ENCODE measurements at places on chromosomes 3 and 15.

- peak; percentile 46 for ATAC-seq
Measured at GRCh38 chr3:113712129-113712528, 15.7 kb upstream of the USF3 start.

DNA sequence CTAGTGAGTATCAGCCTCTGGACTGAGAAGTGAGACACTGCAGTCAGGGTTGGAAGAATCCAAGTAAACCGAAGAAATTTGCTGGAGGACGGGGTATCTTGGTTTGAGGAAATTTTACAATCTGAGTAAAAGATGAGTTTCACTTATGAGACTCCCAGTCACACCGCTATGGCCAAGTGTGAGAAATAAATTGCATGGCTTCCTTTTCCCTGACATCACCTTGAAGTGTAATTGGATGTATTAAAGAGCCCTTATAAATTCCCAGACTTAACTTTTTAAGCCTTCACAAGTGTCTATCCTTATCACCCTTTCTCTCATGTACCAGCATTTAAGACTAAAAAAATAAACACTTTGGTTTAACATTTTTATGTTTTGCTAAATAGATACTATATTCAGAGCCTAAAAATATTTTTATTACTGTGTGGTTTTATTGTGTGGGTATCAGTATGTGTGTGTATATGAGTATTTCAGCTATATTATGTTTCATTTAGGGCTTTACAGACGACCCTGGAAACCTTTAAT, 23.8 kb downstream of the USP3 start:
- no peak for ATAC-seq

GRCh38 chr15:85624291-85624801, 170.4 kb downstream of the KLHL25 start:
- no peak for ATAC-seq

GRCh38 chr3:187318819-187319616, 27.5 kb upstream of the MASP1 start:
- no peak for ATAC-seq

GRCh38 chr3:148856384-148856783, 8.7 kb upstream of the CPA3 start:
- no peak for ATAC-seq

DNA sequence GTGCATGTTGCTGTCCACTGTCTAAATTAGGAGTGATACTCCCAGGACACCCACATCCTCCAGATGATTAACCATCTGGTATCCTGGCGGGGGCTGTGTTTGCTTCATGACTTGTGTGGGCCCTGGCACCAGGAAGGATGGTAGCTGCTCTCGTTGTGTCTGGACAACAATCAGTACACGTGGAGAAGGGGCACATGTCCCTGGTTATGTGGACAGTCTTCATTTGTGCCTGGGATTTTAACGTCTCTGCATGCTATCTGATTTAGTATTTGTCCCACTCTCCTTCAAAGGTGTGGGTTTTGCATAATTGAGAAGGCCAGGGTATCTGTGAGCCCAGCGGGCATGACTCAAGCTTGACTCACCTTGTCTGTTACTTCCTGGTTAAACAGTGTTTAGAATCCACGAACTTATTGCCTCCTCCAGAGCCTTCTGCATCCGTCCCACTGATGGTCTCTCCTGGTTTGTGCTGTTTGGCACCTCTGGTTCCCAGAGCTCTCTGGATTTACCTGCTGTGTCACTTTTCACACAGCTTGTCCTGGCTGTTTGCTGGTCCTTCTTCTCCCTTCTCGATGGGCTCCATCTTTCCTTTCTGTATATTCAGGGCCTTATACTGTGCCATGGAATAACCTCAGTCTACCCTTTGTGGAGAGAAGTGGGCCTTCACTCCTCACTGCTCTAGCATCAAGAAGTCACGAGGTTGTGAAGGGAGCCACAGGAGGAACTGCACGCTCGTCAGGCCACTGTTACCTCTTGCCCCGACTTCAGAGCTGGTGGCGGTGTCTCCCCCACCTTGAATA, 32.5 kb downstream of the ARNT2 start:
- peak; percentile 85 for ATAC-seq

DNA sequence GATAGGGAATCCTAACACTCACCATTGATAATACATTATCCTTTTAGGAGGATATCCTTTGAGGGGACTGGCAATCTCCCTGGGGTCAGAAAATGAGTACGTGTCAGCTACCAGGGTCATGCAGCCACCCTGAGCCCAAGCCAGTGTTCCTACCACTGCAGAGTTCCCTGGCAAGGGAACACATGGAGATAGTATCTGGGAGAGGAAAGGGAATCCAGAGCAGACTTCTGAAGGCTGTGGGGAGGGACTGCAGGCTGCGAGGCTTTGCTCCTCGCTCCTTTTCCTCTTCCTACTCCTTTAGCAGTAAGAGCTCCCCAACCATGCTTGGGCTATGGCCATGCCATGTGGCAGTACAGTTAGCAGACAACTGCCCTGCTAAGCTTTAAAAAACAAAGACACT, 62.9 kb upstream of the TJP1 start:
- ATAC-seq, result no peak

DNA sequence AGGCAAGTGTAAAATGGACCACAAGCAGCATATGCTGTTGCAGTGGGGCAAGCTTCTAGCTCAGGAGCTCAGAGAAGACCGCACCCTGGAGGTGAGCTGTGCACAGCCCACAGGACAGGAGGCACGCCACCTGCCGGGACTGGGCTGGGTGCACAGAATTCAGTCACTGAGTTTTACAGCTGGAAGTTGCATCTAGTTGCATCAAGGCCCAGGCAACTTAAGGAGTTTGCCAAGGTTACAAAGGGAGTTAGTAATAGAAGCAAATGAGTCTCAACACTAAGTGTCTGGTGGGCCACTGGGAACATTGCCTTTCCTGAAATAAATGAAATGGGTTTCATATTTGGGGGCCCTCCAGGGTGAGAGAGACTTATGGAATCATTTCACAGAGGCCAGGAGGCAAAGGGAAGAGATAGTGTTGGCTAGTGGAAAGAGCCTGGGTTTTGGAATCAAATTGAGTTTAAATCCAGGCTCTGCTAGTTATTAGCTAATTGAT, 36.0 kb upstream of the TIMP4 start:
- peak; percentile 34 for ATAC-seq

GRCh38 chr3:133891662-133892378, 3.9 kb downstream of the RAB6B start:
- no peak for ATAC-seq

DNA sequence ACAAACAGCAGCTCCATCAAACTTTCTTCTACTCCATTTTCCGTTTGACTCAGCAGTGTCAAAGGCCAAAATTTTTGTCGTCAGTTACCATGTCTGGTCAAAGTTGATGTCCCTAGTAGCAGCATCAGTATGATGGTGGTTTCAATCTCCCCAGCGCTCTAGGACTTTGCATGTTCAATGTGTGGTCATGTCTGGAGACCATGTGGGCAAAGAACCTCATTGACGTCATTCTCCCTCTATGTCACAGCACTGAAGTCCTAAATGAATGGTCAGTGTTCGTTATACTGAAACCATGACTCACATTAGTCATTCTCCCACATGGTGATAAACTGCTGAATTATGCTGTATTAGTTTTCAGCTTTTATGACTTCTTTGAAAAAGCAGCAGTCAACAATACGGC, 23.2 kb downstream of the SHC4 start:
- peak; percentile 93 for ATAC-seq

DNA sequence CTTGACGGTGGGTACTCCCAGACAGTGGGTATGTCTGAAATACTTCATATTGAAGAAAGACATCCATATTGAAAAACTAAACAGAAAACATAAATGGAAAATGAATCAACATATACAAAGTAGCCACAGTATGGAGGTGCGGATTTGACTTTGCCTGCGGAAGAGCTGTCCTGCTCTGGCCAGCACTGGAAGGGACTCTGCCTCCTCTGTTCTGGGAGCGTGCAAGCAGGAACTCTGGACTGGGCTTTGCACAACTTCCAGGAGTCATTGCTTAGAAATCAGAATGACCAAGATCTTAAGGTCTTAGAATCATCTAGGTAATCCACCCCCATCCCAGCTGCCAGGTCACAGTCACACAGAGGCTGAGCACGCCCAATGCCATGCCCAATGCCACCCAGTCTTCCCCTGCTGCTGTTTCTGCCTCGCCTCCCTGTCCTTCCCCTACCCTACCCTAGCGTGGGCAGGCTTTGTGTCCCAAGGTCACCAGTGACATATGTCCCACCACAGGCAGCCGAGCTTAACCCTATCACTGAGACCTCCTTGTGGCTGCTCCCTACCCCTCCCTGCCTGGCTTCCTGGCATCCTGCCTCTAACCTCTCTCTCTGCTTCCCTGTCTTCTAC, 36.3 kb downstream of the CDC25A start:
- peak; percentile 14 for ATAC-seq

GRCh38 chr3:140599009-140599408, 78.9 kb upstream of the TRIM42 start:
- no peak for ATAC-seq

DNA sequence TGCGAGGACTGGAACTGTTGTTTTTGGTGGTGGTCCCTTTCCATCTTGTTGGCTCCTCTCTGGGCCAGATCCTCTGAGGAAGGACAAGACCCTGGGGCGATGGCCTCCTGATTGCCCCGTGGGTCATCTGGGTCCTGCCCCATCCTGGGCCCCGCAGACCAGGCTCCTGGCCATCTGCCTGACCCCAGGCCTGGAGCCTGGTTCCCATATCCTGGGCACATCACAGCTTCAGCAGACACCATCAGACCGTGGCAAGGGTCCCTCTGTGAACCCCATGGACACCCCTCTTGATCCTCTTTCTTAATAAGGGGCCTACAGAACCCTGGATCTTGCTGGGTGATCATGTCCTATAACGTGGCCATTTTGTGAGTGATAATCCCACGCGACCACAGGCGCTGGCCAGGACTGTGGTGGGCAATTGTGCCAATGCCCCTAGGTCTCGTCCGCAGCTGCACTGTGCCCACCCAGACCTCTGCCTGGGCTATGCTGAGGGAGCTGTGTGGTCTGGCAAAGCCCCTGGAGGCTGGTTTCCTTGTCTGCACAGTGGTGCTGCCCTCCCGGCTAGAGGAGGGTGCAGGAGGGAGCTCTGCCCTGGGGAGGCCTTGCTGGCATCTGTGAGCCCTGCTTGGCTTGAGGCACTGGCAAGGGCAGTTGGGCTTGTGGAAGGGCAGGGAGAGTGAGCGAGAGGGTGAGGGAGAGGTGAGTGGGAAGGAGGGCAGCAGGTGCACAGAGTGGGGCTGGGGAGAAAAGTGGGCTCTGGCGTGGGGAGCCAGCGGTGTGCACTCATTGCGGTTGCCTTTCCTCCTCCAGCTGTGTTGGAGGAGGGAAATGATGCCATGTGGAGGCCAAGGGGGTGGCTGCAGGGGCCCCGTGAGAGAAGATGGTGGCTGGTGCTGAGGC, 53.1 kb upstream of the PRR23E start:
- ATAC-seq, result no peak

GRCh38 chr3:46110701-46111493, 83.6 kb upstream of the XCR1 start:
- ATAC-seq, result no peak

- ATAC-seq, result no peak
Measured at GRCh38 chr3:194130807-194131589, 5.0 kb upstream of the HES1 start.

GRCh38 chr3:43289841-43290470, 3.6 kb downstream of the SNRK start:
- ATAC-seq, result no peak

- no peak for ATAC-seq
Measured at GRCh38 chr3:196792771-196793170, 53.1 kb downstream of the PAK2 start.

DNA sequence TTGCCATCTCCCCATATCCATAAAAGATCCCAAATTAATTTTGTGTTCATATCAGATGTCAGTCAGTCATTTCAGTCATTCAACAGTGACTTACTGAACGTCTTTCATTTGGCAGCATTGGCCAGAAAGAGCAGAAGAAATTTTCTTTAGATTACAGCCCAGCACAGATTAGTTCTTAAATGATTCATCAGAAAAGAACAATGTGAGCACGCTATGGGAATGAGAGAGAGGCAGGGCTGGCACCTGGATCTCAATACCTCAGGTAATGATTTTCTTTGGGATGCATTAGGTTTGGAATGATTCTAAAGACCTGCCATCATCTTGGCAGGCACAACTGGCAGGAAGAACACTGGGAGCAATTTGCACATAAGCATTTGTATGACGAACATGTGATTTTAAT, 41.6 kb downstream of the FBN1 start:
- ATAC-seq, result no peak

- ATAC-seq, result no peak
Measured at GRCh38 chr15:88448991-88449461, 18.2 kb downstream of the MRPL46 start.

- no peak for ATAC-seq
Measured at GRCh38 chr15:49721091-49721490, 100.2 kb downstream of the DTWD1 start.

DNA sequence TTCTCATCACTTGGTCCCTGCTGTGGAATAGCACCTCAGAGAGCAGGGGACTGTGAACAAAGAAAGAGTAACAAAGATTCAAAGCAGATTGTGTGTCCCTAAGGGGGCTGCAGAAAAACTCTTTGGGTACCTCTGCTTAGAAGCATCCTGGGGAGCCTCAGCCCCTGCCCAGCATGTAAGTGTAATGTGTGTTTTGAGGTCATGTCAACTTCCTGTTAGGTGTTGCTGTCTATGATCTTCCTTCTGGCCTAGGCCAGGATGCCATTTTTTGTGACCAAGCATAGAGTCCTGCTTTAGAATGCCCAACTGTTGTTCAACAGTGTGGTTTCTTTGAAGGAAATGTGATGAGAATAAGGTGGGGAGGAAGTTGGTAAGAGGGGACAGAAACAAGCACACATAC, 77.1 kb upstream of the BCL6 start:
- peak; percentile 70 for ATAC-seq
